ENCODE measurements at places on chromosomes 1 and 21.

GRCh38 chr1:202197653-202198365, 4.2 kb downstream of the LGR6 start:
- DNase-seq = no peak

DNA sequence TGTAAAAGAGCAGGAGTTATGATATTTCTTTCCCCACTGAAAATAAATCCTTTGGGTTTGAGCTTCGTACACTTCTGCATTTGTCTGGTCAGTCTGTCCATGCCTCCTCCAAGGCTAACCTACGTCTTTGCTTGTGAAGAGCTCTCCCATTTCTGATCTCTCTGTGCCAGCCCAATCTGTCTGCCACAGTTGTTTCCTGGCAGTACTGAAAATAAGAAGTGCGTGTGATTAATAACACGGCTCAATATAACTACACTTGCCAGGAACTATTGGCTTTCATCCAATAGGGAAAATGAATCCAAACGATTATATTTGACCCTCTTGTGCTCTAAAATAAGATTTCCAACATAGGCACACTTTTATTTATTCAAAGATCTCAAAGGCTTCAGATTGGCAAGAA, 19.2 kb upstream of the COL24A1 start:
- no peak for DNase-seq

GRCh38 chr1:55997536-55997935, 581.8 kb downstream of the PLPP3 start:
- DNase-seq = no peak

GRCh38 chr21:35861661-35862060, 198.7 kb downstream of the SETD4 start:
- DNase-seq = no peak

DNA sequence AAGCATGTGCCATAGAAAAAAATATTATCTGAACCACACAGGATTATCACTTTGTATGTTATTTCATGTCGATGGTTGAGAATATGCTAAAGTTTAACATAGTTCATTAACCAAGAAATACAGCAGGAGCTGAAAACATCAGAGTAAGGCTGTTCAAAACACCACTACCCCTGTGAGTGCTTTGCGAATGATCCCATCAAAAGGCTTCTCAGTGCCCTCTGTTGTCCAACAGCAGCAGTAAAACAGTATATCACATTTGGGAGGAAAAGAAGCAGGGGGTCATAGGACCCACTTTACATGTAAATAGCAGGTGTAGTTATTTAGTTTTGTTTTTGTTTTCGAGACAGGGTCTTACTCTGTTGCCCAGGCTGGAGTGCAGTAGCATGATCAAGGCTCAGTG, 289.4 kb upstream of the FMN2 start:
- DNase-seq = no peak

DNA sequence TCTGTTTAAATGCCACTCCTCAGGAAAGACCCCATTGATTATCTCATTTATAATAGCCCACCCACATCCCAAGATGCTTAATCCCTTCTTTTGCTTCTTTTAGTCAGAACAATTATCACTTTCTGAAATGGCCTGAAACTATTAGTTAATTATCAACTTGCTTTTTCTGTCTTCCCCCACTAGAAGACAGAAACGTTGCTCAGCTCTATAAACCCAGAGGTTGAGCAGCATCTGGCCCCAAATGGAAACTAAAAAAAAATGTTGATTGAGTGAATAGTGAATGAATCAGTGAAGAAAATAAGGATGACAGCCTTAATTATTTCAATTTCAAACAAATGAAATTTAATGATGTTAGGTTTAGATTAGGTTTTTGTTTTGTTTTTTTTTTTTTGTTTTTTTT, 38.2 kb upstream of the PIGC start:
- no peak for DNase-seq

- DNase-seq = peak; percentile 71
Observed at GRCh38 chr1:150562446-150563339, 13.5 kb downstream of the ADAMTSL4 start.

- no peak for DNase-seq
Observed at GRCh38 chr1:31901838-31902509, 36.2 kb downstream of the PTP4A2 start.

DNA sequence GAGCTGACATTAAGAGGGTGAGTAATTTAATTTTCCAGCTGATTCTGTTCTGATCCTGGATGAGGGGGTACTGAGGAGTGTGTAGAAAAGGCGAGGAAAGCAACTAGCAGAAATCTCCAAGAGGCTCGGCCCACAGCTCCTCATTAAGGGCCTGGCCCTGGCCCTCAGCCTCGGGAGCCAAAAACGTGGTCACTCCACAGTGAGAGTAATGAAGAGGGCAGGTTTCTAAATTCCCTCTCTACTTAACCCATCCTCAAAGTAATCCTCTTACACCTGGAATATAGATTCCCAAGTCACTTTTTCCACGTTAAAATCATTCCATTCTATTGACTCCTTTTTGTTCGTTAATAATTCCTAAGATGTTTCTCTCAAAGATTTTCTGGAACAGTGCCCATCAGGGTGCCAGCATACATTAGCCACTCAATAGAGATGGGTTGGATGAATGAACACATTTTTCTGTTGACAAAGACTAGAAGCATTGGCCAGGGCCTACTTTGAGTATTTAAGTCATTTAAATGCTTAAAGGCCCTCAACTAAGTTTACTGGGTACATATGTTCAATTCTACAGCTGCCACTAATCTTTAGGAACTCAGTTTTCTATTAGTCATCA, 1.1 kb upstream of the COL11A1 start:
- no peak for DNase-seq

DNA sequence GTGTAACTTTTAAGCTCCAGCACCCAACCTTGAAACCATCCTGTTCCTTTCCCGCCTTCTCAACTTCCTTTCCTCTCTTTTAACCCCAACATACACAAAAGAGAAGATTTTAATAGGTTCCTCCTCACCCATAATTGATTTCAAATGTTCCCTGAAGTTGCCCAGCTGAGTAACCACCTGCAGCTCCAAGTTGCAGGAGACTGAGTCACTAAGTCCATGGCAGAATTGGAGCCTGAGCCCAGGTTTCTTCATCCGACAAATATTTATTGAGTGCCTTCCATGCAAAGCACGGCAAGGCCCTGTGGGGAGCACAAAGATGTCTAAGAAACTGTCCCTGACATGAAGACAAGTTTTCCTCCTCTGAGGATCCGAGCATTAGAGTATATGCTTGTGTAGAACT, 97.7 kb downstream of the PAPPA2 start:
- DNase-seq = no peak

GRCh38 chr1:203124546-203125317, 2.8 kb upstream of the ADORA1 start:
- DNase-seq = no peak

- no peak for DNase-seq
Observed at GRCh38 chr1:89978755-89979154, 16.2 kb upstream of the ZNF326 start.

DNA sequence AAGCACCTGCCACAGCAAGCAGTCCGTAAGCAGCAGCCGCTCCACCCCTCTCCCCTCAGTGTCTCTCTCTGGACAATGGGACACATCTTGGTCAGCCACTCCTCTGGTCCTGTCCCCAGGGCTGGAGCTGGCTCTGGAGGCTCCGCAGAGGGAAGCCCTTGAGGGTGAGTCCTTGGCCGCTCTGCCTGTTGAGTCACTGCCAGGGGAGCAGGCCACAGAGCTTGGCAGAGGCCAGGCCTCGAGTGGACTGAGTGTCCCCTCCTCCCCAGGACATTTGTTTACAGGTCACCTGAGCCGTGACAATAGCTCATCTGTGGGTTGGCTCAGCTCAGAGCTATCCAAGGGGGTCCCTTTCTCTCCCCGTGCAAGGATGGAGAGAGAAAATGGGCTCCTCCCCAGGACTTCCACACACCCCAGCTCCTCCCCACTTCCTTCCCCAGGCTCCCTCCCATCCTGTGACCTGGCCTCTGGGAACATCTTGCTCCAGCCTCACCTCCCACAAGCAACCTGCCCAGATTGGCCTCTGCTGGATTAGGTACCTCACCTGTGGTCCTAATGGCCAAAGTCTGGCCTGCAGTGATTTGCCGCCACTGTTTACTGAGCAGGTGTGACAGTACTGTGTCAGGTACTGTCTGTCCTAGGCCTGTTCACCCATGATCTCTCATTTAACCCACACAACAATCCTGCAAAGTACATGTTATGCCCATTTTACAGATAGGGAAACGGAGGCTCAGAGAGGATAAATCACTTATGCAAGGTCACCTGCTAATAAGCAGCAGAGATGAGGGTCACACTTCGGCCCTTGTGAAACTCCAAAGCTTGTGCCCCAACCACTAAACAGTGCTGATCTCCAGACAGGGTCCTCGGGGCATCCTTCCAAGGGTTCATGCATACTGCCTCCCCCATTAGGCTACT, 4.8 kb downstream of the FAM131C start:
- no peak for DNase-seq

- DNase-seq = no peak
Observed at GRCh38 chr1:67957066-67957465, 93.4 kb downstream of the DIRAS3 start.

Data from memory B cell (primary cell).